ENCODE measurements at places on chromosomes 4 and X.

GRCh38 chr4:129808242-129808641 lies 712.3 kb downstream of the C4orf33 start:
- DNase-seq, result no peak

- DNase-seq, result no peak
Observed at GRCh38 chrX:45935408-45935807, 609.8 kb downstream of the ZNF674 start.

- no peak for DNase-seq
Observed at GRCh38 chr4:73936969-73937368, 44.9 kb downstream of the PF4 start.

- DNase-seq, result no peak
Observed at GRCh38 chrX:3263681-3264126, 82.7 kb downstream of the MXRA5 start.

- DNase-seq, result no peak
Observed at GRCh38 chr4:173167758-173168395, 734 bp upstream of the GALNT7 start.

GRCh38 chrX:122188751-122189150 lies 995.3 kb upstream of the GRIA3 start:
- no peak for DNase-seq

DNA sequence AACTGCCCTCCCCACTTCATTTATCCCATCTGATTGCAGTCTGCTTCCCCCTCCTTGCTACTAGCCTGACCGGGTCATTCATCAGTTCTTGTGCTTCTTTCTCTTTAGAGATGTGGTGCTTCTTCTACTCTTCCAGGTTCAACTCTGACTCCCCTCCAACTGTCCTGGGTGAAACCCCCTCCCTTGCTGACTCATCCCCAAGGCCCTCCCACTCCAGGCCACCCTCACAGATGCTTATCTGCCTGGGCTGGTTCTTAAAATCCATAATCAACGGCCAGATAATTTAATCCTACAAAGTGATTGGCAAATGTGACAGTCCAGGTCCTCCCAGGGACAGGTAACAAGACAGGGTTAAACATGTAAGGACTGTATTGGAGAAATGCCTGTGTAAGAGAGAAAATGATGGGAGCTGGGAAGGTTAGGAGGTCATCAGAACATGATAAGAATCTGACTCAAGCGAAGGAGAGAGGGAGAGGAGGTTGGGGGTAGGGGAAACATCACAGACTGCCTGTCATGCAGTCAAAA lies 182.8 kb upstream of the C1QTNF7 start:
- DNase-seq, result no peak

DNA sequence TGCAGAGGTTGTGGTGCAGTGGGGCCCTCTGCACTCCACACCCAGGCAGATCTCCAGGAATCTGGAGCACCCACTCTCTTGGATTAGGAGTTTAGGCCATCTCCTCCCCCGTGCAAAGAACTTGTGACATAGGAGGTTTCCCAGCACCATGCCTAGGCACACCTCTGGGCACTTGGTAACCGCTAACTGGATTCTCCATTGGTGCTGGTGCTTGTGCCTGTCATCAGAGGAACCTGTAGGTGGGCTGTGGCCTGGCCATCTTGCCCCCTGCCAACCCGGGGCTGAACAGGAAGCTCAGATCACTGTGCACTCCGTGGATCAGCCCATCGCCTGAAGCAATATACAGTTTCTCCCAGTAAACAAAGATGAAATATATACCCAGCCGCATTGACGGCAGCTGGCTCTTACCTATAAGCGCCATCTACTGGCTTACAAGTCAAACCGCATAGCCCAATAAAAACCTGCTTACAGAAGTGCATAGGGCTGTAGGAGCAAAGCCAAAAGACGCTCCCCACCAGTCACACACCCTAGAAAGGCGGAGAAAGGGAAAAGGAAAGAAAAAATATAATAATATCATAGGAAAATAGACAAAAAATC lies 19.1 kb upstream of the TEX13B start:
- no peak for DNase-seq

DNA sequence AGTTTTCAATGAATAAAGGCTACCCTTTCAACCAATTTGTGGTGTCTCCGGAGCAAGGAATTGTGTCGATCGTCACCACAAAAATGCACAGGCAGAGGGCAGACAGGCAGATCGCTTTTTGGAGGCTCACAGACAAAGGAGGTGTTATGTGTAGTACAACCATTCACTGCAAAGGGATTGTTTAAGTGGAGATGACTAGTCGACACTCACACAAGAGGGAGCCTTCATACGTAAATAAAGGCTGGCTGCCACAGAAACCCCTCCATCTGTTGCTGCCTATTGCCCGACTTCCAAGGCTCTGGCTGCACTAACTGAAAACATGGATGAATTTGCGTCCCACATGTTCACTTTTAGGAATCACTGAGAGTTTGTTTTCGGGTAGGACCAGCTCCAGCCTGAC lies 281.1 kb downstream of the NKX6-1 start:
- no peak for DNase-seq

GRCh38 chr4:102623622-102624021 lies 122.5 kb downstream of the NFKB1 start:
- DNase-seq, result no peak

GRCh38 chr4:177047070-177047850 lies 254.5 kb upstream of the VEGFC start:
- peak; percentile 4 for DNase-seq

DNA sequence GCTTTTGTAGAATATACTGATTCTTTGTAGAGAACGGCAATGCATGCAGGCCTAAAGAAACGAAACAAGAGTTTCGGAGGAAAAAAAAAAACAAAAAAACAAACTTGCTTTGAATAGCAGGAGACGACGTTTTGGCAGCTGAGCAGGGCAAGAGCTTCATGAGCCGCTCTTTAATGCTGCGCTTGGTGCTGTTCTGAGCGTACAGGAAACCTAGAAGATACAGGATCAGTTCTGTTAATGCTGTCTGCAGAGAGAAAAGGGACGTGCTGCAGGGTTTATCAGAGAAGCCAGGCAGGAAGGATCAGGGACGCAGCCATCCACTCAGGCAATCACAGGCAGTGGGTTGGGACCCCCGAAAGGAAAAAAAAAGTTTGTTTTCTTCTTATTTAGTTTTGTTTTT lies 182.2 kb downstream of the PACRGL start:
- DNase-seq, result no peak

DNA sequence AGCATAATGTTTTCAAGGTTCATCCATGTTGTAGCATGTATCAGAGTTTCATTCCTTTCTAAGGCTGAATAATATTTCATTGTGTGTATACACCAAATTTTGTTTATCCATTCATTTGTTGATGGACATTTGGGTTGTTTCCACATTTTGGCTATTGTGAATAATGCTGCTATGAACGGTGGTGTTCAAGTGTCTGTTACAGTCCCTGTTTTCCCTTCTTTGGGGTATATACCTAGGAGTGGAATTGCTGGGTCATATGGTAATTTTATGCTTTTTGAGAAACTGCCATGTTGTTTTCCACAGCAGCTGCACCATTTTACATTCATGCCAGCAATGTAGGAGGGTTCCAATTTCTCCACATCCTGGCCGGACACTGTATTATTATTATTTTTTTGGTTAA lies 3.4 kb upstream of the USP9X start:
- DNase-seq, result no peak

DNA sequence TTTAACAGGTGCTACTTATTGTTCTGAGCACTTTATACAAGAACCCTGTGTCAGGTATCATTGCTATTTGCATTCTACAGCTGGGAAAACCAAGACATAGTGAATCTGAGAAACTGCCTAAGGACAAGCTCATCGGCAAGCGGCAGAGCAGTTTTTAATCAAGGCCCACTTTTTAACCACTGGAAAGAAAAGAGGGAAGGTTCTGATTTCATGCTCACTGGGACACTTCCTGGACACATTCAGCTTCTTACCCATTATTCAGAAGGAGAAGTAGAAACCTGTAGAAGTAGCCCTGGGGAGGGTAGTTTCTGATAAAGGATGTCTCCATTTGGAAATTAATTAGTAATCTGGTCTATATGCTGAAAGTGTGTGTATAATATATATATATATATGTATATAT lies 2.5 kb upstream of the LNX1 start:
- DNase-seq, result no peak

GRCh38 chr4:15654593-15655222 lies 449 bp downstream of the FBXL5 start:
- peak; percentile 22 for DNase-seq

DNA sequence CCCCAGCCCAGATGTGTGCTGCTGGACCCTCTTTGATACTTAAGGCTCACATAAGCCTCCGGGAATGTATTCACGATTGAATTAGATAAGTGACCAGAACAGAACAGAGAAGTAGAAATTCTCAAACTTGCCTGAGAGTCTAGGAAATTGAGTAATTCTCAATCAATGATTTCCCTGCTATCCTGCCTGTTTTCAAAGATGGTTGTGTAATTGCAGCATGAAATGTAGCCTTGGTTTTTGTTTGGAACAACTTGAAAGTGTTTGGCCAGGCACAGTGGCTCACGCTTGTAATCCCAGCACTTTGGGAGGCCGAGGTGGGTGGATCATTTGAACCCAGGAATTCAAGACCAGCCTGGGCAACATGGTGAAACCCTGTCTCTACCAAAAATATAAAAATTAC lies 41.2 kb downstream of the TNIP2 start:
- no peak for DNase-seq

- DNase-seq, result no peak
Observed at GRCh38 chr4:119675391-119675790, 46.8 kb upstream of the PDE5A start.

DNA sequence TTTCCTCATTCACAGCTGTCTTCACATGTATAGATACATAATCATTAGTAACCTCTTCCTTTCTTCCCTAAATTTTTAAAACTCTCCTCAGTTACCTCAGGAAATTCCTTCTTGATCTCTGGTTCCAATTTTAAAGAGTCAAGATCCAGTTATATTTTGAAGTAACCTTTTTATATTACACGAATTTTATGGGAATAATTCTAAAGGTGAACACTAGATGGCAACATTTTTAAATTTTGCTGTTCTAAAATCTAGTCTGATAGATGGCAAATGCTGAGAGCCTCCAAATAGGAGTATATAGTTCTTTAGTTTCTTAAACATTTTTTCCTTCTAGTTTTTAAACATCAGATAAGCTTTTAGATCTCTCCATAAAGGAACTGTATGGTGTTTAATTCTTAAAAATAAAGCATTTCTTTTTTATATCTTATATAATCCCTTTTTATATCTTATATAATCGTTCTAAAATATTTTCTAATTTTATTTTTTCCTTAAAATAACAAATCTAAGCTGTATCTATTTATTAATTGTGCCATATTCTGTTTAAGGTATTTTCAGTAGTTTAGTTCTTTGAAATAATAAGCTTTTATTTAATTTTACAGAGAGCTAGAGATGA lies 37.9 kb upstream of the PAPSS1 start:
- no peak for DNase-seq

DNA sequence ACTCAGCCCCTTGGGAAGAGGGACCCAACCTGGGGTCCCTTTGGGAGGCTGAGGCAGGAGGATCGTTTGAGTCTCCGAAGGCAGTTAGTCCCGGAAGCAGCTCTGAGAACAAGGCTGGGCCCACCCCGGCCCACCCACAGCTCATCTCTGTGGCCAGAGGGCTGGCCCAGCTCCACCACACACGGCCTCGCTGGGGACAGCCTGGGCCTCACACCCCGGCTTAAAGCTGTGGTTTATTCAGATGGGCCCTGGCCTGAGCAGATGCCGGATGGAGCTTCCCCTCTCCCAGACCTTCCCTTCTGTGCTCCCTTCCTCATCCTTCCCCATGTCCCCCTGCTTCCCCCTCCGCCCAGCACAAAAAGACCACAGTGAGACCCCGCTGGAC lies 54.4 kb downstream of the FAM53A start:
- no peak for DNase-seq

GRCh38 chr4:36133086-36133485 lies 111.2 kb downstream of the ARAP2 start:
- DNase-seq, result no peak

DNA sequence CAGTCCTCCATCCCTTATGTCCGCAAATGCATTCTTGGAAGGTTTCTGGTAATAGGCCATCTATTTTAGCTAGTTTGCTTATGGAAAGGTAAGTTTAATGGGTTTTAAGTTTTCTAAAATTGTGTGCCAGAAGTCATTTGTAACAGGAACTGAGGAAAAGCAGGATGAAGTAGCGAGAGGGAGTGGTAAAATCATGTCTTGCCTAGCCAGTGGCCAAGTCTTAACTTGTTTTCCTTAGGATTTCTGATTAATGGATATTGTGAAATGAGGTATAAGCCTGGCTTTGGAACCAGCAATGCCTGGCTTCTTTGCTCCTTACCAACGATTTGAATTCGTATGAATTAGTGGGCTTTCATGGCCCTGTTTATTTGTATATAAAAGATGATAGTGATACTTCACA lies 7.3 kb downstream of the SEC24B start:
- DNase-seq, result no peak

DNA sequence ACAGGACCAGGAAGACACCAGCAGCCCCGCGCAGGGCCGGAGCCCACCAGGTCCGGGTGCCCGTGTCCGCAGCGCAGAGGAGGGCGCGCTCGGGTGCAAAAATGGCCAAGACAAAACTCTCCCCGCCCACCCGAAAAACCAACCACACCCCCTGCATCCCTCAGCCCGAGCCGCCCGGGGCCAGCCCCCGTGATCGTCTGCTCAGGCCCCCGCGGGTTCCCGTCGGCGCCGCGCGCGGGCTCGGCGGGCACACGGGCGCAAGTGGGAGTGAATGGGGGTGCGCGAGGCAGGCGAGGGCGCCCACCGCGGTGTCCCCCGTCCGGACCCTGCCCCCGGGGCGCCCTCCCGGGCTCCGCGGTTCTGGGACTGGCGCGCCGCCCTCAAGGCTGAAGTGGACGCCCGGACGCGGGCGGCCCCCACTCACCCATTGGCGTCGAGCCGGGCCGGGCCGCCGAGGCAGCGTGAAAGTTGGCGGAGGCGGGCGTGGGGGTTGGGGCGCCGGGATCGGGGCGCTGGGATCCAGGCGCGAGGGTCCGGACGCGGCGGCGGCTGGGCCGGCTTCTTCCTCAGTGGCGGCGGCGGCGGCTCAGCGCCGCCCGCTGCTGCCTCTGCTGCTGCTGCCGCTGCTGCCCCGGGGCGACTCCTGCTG lies 393 bp downstream of the SH3KBP1 start:
- DNase-seq, result no peak

GRCh38 chr4:122652379-122652778 lies 31.5 kb upstream of the IL21 start:
- DNase-seq, result peak; percentile 18

DNA sequence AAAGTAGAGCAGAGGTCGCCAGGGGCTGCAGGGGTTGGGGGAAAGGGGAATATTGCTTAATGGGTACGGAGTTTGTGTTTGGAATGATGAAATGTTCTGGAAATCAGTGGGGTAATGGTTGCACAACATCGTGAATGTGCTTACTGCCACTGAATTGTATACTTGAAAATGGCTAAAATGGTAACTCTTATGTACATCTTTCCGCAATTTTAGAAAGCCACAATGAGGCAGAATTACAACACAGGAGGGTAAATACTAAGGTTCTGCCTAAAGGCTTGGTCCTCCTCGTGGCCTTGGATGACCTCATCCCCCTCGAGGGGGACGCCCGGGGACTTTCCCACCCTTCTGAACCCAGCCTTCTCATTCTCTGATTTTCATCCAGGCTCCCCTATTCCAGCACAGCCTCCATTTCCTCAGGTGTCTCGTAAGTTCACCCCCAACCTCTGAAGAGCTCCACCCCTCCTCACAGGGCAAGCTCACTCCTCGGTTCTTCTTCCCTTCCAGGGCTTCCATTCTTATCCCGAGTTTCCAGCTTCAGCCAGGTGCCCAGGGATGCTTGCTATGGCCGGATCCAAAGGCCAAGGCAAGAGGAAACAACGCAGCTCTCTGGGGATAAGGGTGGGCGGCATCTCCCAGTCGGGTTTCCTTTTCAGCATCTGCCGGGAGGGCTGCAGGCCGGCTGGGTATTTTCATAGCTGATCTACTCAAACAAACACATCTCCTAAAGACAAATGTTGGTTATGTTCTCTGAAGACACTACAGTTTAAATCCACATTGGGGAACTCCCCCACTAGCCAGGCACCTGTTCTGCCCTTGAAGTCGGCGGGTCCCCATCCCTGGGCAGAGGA lies 71.3 kb upstream of the ACSL1 start:
- DNase-seq, result no peak
